Activated naive CD4-positive, alpha-beta T cell (primary cell): ENCODE measurements at places on chromosomes 7 and 10.

- no peak for DNase-seq
Measured at GRCh38 chr10:90920986-90921666, at the start of gene ANKRD1. Gene ANKRD1 (minus strand): TSS chr10:90921087. CDS start chr10:90921027, 60 bp downstream.

GRCh38 chr7:41588341-41588740 is 114.5 kb downstream of the INHBA start:
- no peak for DNase-seq

DNA sequence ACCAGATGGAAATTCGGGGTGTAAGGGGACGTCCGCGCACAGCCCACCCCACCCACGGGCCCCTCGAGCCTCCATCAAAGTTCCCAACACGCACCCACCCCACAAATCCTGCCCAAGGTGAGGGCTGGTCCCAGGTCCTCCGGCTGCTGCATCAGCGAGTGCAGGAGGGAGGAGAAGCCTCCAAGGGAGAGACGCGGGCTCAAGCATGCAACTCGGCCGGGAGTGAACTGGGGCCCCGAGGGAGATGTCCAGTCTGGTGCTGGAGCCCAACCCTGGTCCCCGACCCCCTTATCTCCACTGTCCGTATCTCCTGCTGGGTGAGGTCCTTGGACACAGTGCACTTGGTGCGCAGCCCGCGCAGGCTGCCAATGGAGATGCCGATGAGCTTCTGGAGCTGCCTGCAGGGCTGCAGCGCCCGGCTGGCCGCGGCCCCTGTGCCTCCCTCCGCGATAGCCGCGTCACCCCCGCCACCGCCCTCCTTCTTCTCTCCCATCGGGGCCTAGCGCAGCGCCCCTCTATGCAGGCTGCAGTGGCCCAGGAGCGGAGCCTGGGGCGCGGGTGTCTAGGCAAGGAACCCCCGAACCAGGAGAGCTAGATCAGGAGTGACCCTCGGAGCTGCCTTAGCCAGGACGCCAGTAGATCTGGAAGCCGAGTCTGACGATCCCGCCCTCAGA is 489.2 kb downstream of the ZNF33B start:
- no peak for DNase-seq

DNA sequence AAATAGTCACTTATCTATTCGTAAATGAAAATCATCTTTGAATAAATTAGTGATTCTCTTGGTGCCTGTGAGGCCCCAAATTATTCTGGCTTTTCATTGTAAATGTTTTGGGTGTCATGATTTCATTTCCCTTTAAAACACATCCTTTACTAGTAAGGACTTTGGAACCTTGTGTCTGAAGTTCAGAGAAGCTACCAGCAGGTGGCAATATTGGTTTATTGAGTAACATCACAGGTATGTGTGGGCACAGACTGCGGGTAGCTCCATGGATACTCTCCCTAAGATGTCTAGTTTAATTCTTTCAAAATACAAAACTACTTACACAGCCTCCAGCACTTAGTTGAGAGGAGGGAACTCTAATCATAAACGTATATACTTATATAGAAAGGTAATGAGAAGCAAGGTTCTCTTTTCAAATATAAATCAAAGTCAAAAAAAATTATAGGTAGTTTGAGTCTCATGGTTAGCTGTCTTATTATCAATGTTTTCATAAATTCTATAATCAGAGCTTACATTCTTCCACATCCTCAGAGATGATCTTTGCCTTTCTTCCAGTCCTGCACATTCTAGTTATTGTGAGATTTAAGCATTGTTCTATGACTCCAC is 449.6 kb downstream of the GRM8 start:
- DNase-seq: no peak

DNA sequence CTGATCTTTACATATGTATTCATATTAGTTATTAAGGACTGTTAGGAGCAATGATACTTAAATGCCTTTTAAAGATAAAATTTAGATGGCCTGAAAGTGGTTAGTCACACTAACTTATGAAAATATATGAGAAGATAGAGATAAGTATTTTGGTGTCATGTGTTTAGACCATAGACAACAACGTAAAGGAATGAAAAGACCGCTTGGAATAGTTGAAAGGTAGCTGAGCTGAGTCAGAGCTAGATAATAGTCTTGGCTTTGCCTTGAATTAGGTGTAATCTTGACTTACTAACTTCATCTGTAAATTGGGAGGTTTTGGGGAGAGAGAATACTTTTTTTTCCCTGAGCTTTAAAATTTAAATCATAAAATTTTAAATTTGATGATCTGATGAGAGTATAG is 127.0 kb downstream of the LYZL1 start:
- DNase-seq: no peak

DNA sequence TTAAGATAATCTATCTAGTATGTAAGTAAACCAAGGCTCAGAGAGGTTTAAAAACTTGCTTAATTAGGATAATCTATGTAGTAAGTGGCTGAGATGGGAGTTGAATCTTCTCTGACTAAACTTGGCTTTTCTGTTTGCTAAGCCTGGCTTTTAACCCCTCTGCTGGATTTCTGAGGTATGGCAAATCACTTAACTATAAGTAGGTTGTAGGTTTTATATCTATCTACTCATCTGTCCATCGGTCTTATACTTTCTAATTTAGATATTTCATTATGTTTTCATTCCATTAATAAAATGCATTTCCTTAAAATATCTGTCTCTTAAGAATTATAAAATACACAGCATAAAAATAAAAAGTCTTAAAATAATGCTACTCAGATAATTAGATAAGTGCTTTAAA is 59.4 kb downstream of the ST7 start:
- no peak for DNase-seq

GRCh38 chr7:137990251-137990941 is 11.5 kb downstream of the CREB3L2 start:
- no peak for DNase-seq

DNA sequence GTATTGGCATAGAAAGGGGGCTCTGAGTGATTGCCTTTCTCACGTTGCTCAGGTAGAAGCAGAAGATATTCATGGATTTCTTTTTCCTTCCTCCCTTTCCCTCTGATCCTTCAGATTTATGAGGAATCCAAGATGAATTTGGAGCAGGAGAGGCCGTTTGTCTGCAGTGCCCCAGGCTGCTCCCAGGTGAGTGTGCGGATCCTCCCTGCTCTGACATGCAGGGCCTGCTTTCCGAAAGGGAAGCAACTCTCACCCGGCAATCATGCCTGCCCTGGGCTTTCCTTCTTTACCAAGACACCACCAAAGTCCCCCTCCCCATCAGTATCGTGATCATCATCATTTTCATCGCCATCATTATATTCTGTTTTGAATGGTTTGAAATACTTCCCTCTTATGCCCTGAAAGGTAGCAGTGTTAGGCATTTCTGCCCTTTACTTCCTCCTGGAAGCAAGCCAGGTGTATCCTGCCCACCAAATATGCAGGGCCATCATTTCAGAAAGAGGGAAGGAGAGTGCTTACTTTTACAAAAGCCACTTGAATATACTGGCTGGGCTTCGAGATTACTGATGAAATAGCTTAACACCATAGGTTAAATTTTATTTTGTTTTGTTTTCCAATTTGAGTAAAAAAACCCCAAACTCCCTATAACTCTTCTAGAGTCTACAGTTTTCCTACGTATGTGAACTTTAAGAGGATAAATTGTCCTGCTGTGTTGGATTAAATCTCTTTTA is 75.9 kb downstream of the CREB5 start:
- no peak for DNase-seq

- no peak for DNase-seq
Measured at GRCh38 chr7:95330961-95331337, 6.6 kb upstream of the PON1 start.

DNA sequence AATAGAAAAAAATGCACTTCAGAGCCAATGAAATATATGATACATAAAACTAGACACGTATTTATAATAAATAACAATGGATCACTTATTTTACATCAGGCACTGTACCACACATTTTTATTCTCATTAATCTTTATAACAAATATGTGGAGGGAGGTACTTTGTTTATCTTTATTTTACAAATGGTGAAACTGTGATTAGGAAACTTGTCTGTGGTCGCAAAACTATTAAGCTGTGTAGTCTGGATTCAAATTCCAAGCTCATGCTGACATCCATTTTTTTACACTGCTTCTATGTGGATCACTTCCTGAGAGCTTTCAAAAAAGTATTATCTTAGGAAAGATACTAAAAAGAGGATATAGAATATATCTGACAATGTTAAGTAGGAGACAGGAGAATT is 978.6 kb downstream of the SORCS1 start:
- DNase-seq: no peak

- DNase-seq: no peak
Measured at GRCh38 chr7:156545979-156546378, 94.6 kb upstream of the RNF32 start.

GRCh38 chr7:42338231-42338915 is 101.4 kb upstream of the GLI3 start:
- no peak for DNase-seq

GRCh38 chr7:112500619-112501018 is 19.8 kb downstream of the LSMEM1 start:
- DNase-seq: no peak

DNA sequence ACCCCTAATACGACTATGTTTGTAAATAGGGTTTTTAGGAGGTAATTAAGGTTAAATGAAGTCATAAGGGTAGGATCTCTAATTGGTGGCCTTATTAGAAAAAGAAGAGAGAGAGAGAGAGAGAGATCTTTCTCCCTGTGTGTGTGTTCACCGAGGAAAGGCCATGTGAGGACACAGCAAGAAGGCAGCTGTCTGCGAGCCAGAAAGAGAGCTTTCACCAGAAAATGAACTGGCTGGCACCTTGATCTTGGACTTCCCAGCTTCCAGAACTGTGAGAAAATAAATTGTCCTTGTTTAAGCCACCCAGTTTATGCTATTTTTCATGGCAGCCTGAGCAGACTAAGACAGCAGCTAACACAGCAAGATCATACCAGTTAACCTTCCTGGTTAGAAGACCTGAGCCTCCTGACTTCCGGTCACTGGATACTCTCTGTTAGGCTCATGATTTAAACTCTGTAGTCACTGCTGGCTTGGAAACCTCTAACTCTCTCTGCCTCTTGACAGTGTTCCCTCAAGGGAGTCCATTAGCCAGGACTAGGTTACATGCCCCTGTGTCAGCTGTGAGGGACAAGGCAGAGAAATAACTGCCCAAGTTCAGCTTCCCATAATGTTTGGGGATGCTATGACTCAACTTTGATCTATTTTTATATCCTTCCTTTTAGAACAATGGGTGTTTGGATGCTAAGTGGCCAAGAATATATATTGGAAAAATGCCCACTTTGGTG is 102.3 kb downstream of the DYNC1I1 start:
- no peak for DNase-seq

DNA sequence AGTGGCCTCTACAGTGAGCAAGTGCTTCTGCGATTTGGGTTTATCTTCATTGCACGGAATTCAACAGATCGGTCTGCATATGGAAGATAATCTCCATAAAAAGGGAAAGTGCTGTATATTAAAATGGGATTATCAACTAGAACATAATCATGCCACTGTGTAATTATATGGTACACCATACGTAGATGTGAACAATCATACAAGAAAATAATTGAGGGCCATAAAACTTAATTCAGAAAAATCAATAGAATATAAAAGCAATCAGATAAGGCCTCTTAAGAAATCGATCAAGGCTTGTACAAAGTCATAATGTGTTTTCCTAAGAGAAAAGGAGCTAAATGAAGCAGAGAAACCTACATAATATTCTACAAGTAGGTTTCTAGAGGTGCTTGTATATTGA is 157.5 kb upstream of the MGMT start:
- no peak for DNase-seq

- DNase-seq: no peak
Measured at GRCh38 chr7:157898802-157899505, 562.1 kb downstream of the DNAJB6 start.

- no peak for DNase-seq
Measured at GRCh38 chr10:25839683-25840082, 94.3 kb upstream of the MYO3A start.

- peak; percentile 12 for DNase-seq
Measured at GRCh38 chr10:73773152-73773879, 8.5 kb upstream of the CHCHD1 start.

- DNase-seq: no peak
Measured at GRCh38 chr7:101108330-101108857, 18.5 kb upstream of the SERPINE1 start.

GRCh38 chr7:45646207-45646821 is 72.1 kb downstream of the ADCY1 start:
- DNase-seq: no peak

- DNase-seq: no peak
Measured at GRCh38 chr10:44863344-44864047, 47.6 kb upstream of the TMEM72 start.

DNA sequence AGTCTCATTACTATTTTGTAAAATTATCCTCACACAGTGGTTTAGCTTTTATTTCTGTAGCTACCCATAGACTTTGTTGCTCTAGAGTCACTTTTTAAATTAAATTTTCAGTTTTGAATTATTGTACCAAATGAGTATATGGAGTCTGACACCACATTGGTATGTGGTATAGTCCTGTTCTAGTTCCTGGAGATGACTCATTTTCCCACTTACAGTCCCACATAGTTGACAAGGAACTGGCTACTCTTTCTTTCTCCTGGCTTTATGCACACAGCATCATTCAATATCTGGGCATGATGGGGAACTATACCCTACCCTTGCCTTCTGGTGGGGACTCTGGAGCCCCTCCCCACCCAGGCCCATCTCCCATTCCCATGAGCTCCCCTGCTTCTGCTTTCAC is 92.6 kb upstream of the RAB11FIP2 start:
- no peak for DNase-seq

DNA sequence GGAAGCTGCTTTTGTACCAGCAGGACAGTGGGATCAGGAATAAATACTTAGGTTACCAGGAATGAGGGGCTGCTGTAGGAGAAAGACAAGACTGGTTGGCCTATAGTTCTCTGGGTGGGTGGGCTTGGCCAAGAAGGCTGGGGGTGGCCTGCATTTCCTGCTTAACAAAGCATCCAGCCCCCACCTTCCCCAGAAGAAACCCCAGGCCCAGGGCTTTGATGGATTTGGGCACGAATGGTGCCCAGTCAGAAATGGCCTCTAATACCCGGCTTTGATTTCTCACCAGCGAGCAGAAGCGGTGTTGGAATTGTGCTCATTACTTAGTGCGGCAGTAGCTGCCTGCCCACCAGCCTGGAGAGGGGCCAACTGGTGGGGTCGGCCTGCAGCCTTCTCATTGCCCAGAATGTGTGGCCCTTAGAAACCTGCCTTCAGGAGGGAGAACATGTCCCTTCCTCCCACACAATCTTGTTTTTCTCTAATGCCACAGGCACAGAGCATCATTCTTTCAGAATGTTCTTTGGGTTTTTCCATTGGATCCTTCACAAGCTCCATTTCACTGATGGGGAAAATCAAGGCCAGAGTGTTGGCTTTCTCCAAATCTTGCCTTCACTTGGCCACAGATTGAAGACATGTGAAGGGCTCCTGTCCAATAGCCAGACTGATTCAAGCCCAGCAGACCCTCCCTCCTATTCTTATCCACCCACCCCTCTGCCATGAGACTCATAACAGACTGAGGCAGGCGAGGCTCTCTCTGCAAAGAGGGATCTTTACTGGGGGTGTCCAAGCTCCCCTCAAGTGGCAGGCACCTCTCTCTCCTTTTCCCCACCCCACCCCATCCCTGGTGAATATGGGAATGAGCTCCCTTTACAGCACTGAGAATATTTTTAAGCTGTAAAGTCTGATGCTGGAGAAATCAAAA is 2.5 kb downstream of the UNC5B start:
- DNase-seq: no peak

GRCh38 chr10:59354434-59354833 is 7.9 kb downstream of the FAM13C start:
- DNase-seq: no peak

GRCh38 chr10:70433581-70434280 is 7.8 kb downstream of the NODAL start:
- DNase-seq: no peak

- DNase-seq: no peak
Measured at GRCh38 chr10:43888586-43888985, 239.9 kb upstream of the ZNF32 start.
